ENCODE measurements at places on chromosomes 2 and 18.

GRCh38 chr2:151765760-151766410 is 31.6 kb upstream of the NEB start:
- DNase-seq: no peak

GRCh38 chr2:24874035-24874434 is 46.0 kb downstream of the ADCY3 start:
- no peak for DNase-seq

- DNase-seq: no peak
These were observed 37.4 kb downstream of the CHN1 start for GRCh38 chr2:174967691-174968260.

DNA sequence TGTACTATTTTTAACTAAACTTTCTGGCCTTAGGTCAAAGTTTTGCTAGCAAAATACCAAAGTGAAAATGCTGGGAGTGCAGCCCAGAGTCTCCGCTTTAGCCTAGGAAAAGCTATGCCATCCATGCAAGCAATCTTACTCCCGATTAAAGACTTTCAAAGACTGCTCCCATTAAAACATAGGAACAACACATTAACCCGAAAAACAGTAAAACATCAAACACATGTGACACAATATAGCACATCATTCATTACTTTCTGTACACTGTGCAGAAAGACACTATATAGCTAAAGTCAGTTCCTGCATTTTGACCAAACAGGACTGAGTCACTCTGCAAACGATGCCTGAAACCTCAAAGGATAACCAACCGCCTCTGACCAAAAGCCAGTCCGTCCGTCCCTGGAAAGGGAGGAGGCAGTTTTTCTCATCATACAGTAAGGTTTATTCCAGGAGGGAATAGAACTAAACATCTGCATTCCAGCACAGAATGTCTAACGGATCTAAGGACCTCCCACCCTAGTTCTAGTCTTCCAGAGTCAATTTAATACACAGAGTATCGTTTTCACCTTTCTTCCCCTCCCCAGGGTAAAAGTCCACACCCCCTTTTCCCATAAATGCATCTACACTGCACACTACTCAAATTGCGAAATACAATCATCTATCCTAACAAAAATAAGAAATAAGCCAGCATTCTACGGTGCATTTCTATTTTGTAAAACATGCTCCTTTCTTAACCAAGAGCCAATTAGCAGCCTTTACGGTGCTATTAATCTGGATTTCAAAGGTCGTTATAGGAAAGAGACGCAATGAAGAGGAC is 1.7 kb downstream of the ROCK2 start:
- no peak for DNase-seq

- DNase-seq: no peak
These were observed 58.4 kb downstream of the ITGB1BP1 start for GRCh38 chr2:9364791-9365497.

GRCh38 chr18:46481847-46482245 is 175.2 kb downstream of the LOXHD1 start:
- no peak for DNase-seq

DNA sequence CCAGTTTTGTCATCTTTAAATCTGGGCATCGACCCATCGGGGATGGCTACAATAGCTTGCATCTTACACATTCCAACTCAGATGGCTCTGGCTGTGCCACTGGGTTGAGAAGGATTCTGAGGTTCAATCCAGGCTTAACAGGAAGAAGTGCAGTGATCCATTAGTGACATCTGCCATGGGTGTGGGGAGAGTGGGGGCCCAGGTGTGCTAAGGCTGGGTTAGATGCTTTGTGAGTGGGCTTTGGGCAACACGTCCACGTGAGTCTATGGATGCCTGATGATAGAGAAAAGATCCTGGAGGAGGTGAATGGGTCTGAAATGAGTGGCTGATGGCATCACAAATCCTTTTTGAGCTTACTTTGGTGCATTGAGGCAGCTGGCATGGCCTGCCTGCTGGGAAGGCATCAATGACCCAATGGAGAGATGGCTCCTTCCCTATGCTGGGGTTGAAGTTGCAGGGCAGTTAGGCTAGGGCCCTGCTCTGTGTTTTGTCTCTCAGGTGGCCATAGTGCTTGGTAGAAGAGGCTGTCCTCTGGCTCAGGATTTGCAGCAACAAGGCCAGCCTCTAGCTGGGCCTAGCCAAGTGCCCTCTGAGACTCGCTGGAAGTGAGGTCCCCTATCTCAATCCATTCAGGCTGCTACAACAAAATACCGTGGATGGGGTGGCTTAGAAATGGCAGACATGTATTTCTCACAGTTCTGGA is 56.7 kb downstream of the HS1BP3 start:
- DNase-seq: no peak

- DNase-seq: no peak
These were observed 442.2 kb downstream of the DSEL start for GRCh38 chr18:67074309-67074708.

DNA sequence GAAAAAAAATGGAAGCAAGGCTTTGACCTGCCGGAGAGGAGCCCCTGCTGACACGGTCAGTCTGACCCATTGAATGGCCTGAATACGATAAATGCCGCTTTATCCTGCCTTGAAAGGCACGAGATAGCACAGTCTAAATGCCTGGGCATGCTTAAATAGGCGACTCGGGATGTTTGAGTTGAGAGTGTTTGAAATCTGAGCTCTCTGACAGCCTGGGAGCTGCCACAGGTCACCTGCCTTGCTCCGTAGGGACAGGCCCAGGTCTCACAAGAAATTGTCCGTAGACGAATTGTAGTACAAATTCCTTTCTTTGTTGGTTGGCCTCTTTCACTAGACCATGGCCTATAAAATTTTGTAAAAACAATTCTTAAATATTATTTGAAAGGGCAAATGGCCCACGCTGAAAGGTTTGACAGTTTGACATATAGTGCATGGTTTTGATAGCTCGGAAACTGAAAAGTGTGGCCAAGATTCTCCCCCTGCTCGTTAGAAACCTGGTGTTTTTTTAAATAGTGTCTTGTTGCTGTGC is 72.8 kb downstream of the MEIS1 start:
- no peak for DNase-seq

- no peak for DNase-seq
These were observed 99.3 kb downstream of the COPS8 start for GRCh38 chr2:237184919-237185552.

DNA sequence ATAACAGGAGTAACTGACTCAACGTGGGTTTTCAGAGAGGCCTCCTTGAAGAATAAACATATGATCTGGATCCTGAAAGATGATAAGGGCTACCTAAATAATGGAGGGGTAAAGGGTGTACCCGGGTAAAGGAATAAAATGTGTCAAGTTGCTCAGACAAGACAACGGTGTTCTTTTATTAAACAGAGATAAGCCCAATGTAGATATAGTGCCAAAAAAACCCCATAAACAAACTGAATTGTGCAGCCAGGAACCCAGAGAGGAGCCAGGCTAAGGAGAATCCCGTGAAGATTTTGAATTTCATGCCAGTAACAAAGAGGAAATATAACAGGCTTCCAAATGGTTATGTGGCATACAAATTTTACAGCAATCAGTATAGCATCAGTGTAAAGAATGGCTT is 618.2 kb downstream of the CPS1 start:
- no peak for DNase-seq

DNA sequence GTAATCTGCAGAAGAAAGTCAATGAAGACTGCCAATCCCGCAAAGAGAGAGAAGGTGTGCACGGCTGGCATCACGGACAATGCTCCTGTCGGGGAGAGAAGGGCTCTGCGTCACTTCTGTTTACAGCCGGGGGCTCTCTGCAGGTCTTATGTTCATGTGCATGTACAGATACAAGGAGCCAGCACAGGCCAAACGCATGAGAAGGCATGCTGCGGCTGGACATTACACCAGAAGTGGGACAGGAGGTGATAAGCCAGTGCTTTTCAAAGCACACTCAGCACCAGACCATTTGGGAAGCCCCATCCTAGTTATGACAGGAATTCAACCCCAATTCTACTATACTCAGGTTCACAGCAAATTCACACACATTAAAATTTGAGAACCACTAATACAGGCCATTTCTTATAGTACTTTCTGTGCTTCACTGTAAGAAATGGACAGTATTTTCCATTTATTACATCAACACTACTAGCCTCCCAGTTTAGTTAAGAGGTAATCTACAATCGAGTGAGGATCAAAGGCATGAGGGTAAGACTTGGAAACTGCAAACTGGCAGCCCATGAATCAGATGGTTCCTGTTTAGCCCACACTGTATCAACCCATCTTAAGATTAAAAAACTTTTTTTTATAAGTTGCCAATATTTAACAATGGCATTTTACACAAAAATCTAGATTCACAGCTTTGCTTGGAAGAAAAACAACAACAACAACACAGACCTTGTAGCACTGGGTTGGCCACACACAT is 38.2 kb downstream of the RMC1 start:
- no peak for DNase-seq

DNA sequence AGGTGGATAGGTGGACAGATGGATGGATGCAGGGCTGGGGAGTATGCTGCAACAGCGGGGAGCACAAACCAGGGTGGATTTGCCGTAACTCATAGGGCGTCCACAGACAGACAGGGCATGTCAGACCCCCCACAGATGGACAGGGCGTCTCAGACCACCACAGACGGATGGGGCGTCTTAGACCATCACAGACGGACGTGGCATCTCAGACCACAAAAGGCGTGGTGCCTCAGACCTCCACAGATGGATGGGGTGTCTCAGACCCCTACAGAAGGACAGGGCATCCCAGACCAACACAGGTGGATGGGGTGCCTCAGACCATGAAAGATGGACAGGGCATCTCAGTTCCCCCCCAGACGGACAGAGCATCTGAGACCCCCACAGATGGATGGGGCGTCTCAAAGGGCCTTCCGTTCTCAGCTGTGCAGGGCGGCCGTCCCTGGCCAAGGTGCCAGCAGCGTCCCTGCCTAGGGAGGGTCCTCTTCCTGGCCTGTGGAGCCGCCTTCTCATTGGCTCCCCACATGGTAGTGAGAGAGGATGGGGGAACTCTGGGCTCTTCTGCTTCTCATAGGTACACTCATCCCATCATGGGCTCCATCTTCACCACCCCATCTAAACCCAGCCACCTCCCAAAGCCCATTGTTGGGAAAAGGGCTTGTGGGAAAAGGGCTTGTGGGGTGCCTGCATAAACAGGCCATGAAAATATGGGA is 2.1 kb downstream of the ANKMY1 start:
- DNase-seq: no peak

GRCh38 chr2:205808486-205809121 is 126.3 kb downstream of the NRP2 start:
- no peak for DNase-seq

- DNase-seq: no peak
These were observed 39.7 kb downstream of the TMEM177 start for GRCh38 chr2:119718501-119719260.

DNA sequence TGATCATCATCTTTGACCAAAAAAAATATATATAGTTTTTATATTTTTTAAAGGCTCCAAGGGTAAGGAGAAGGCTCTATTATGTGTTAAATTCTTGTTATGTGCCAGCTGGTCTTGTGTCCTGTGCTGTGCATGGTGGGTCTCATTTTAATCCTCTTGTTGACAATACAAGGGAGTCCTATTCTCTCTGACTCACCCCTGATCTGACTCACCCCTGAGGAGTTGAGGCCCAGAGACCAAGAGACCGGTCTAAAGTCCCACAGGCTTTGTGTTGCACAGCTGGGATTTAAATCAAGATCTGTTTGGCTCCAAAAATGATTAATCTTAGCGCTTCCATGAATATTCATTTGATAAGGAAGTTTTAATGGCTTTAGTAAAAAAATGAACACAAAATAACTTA is 25.7 kb downstream of the MC2R start:
- DNase-seq: no peak

DNA sequence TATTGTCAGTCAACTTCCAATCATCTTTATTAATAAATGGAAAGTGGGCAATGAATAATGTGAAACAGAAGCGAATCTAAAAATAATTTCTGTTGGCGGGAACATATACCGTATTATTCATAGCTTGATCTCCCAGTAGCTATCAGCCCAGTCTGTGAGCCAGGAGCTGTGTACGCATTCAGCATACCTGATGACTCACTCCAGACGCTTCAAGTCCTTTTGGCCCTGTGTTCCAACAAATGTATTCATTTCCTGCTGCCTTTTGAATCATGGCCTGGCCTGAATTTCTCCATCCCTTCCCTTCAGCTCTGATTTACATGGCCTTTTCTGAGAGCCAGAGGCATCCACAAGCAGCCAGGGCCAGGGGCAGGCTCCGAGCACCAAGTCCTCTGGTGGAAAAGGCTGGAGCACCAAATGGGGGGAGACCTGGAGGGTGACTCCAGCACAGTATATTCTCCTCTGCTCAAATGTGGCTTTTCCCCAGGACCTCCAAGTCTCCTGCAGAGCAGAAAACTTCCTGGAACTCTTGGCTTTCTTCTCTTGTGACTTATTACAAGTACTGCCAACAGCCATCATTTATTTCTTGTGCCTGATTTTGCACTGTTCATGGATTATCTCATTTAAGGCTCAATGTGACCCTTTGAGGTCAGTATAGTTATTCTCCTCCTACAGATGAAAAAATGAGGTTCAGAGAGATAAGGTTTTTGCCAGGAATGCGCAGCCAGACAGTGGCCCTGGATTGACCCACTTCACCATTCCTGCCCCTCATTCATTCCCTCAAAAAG is 108.7 kb downstream of the EN1 start:
- no peak for DNase-seq

DNA sequence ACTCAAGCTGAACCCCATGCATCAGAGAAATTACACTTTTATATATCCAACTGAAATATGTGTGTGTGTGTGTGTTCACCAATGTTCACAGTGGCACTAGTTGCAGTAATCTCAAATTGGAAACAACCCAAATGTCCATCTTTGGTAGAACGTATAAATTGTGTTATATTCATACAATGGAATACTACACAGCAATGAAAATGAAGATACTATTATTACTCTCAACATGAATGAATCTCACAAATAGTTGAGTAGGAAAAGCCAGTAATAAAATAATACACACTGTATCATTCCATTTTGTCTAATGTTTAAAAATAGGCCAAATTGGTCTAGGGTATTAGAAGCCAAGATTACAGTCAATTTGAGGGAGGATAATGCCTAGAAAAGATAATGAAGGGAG is 48.0 kb upstream of the NFE2L2 start:
- no peak for DNase-seq

GRCh38 chr2:177465400-177466138 is 73.0 kb downstream of the AGPS start:
- no peak for DNase-seq

DNA sequence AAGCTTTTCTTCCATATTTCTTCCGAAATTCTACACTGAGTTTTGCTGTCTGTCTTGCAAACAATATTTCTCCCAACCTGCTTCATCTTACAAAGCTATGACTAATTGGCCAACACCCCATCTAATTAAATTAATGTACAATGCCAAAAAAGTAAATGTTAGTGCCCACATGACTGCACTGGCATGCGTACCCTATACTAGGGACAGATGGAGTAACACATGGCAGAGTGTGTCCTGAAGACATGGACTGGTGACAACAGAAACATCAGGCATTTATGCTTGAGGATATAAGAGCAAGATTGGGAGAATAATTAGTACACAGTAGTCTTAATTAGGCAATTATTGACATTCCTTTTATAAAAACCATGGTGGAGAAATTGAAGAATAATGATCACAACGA is 66.8 kb downstream of the MREG start:
- no peak for DNase-seq

- no peak for DNase-seq
These were observed 73.0 kb upstream of the LGALSL start for GRCh38 chr2:64380853-64381527.

GRCh38 chr2:162226836-162227235 is 16.4 kb downstream of the FAP start:
- no peak for DNase-seq
